ENCODE measurements at places on chromosomes 11 and 22.

GRCh38 chr11:19939415-19939929 lies 220.8 kb downstream of the DBX1 start:
- DNase-seq = no peak

DNA sequence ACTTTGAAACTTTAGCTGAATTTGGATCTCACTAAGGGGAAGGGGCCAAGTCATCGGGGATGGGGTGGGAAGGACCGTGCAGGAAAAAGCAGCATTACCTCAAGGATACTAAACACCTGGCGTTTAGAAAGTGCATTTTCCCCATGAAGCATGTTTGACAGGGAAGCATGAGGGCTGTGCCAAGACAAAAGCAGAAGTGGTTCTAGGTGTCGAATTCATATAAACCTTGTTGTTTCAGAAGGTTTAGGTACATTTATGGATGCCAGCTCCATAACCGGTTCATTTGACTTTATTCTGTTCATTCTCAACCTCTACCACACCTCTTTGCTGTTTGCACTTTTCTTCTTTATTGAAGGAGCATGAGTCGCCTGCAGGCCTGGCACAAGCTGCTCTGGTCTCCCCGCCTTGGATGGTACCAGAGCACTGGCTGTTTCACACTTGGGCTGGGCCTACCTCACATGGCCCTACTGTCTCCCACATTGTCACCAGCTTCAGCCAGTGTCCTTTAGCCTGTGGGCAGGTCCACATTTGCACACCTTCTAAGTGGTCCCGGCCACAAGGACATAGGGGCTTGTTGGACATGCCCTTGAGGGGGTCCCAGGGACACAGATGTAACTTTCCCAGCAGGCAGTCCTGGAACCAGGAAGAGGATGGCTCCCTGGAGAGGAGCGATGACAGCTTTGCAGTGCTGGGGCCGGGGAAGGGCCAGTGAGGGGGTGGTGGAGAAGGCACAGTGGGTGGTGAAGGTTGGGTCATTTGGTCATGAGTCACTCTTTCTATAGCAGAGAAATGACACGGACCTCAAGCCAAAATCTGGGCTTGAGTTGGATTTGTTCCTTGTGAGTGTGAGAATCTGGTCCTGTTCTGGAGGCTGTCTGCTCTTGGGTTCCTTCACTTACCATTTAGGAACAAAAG lies 3.2 kb upstream of the ST14 start:
- no peak for DNase-seq

DNA sequence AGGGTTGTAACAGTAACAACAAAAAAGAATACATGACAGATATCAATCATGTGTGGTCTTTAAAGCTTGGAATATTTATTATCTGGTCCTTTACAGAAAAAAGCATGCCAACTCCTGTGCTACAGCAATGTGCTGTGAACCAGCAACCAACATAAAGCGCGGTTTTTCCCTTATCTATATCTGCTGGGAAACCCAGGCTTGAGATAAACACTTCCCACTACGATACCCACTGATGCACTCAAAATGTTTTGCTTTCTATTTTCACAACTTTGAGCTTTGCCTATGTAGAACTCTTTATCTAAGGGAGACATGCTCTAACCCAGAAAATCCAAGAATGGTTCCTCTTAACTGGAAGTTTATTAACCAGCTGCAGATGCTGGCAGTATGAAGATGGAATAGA lies 19.0 kb downstream of the ZBED5 start:
- no peak for DNase-seq

DNA sequence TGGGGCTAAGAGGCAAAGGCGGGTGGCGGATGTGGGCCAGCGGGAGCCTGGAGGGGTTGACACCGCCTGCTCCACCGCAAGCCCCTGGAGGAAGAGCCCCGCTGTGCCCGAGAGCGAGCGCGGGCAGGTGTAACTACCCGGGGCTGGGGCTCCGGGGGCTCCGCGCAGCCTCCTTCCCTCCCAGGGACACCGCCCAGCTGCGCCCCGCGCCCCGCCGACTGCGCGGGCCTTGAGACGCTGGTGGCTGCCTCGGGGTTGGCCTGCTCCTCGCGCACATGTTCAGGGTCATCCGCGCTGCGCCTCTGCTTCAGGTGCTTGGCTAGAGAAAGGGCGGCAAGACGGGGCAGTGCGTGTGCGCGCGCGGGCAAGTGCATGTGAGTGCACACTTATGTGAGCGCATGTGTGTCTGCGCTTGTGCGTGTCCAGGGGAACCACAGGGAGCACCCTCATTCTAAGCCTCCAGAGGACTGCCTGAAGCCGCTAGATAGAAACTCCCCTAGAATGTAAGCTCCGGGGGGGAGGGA lies 197.5 kb upstream of the TMEM45B start:
- no peak for DNase-seq

DNA sequence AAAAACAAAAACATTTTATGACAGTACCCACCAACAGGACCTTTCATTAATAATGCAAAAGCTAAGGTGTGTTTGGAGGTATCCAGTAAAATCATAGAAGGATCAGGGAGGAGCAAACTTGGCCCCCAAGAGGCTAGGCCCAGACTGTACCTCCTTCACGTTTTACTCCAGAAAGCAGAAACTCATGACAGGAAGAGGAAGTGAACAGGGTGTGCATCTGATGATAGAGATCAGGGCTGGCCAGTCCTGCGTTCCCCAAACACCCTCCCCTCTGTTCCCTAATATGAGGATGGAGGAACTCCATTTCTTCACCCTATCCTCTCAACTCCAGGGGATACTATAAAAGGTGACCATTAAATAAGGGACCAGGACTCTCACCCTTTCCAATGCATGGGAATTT lies 10.2 kb upstream of the MS4A12 start:
- no peak for DNase-seq

DNA sequence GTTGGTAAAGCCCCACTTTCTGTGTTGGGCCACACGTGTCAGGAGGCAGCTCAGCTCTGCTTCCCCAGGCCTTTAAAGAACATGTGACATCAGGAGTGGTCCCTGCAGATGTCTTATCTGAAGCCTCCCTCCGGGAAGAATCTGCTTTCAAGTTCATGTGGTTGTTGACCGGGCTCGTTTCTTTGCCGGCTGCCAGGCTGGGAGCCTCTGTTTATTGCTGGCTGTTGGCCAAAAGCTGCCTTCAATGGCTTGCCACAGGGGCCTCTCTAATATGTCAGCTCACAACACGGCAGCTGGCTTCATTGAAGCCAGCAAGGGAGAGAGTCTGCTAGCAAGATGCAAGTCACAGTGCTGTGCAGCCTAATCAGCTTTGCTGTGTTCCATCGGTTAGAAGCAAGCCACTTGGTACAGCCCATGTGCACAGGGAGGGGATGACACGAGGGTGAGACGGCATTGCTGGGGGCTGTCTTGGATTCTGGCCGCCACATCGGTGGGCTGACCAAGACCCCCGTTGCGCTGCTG lies 14.6 kb downstream of the MRGPRF start:
- DNase-seq = no peak

DNA sequence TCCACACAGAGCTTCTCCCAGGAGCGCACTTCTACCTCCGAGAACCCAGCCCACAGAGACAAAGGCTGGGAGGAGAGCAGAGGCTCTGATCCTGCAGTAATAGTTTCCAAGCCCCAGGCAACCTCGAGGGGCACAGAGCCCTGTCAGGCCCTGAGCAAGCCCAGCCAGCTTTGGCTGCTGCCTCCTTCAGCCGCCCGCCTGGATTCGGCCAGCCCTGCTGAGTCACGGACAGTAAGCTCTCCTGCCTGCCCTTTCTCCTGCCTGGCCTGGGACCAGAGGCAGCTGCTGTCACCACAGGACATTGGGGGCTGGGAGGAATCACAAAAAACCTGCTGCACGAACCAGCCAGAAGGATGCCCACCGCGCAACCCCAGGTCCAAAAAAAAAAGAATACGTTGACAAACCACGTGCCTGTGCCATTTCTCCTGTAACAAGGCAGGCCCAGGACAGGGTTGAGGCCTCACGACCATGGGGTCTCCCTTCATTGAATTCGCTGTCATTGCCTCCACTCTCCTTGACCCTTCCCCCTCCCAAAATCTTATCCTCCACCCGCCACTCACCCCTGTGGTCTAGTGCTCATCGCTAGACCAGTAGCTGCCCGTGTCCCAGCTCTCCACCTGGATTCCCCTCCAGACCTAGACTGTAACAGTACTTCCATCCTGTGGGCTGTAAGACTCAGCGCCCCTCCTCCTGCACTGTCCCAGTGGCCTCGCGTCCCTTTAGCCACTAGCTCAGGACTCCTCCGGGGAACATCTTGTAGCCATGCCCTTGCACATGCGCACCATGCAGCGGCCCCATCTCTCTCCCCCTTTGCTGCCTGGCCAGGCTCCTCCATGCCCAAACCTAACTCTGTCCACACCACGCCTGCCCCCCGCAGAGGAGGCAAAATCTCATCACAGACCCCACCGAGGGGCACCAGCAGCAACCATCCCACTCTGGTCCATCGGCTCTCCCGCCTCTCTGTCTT lies 7.4 kb upstream of the SLC22A12 start:
- no peak for DNase-seq

- DNase-seq = no peak
These were observed 3.6 kb downstream of the CRKL start for GRCh38 chr22:20920881-20921203.

GRCh38 chr11:69630017-69630416 lies 10.9 kb upstream of the CCND1 start:
- DNase-seq = no peak

GRCh38 chr11:76604626-76605241 lies 65.8 kb downstream of the LRRC32 start:
- no peak for DNase-seq

DNA sequence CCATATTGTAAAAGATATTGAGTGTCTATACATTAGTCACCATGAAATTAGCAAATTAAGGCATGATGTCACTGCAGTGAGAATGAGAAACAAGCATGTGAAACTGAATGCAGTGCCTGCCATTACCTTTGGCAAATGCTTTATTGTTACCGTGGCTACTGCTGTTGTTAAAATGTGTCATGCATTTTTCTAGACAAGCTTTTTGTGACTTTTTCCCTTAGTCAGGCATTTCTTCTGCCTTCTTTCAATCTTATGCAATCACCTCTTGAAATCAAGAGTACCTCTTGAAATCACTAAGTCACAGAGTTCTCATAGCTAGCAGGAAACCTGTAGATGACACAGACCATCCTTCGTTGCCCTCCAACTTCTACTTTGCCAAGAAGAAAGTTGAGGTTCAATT lies 461.7 kb upstream of the TENM4 start:
- no peak for DNase-seq

DNA sequence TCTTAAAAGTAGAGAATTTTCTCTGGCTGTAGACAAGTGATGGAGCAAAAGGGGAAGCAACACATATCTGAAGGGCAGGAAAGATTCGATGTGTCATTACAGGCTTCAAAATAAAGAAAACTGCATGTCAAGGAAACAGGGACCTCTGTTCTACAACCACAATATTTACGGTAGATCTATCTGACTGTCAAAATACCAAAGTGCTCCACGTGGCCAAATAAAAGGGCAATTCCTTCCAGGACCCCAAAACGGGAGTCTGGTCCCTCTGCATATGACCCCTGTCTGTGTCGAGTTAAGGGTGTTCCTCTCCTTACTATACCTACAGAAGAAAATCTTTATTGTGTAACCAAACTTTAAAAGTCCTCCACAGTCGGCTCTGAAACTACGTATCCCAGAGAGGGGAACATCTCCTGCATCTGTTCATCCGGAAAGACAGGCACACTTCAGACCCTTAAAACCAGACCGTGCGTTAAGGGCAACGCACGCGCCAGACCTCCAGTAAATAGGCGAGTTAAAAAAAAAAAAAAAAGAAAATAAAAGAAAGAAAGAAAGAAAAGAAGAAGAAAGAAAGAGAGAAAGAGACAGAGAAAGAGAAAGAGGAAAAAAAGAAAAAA lies 756 bp downstream of the CLNS1A start:
- no peak for DNase-seq

DNA sequence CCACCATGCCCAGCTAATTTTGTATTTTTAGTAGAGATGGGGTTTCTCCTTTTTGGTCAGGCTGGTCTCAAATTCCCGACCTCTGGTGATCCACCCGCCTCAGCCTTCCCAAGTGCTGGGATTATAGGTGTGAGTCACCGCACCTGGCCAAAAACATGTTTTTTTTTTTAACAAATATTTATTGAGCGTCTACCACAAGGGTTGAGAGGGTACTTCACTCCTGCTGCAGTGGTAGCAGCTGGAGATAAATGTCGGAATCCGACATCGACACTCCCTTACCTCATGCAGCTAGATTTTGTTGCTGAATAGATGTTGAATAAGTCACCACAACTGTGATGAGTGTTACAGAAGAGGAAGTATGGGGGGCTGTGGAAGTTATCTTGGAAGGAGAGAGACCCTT lies 971 bp downstream of the DNAJB13 start:
- no peak for DNase-seq

GRCh38 chr11:17596310-17596669 lies 49.2 kb downstream of the OTOG start:
- no peak for DNase-seq

DNA sequence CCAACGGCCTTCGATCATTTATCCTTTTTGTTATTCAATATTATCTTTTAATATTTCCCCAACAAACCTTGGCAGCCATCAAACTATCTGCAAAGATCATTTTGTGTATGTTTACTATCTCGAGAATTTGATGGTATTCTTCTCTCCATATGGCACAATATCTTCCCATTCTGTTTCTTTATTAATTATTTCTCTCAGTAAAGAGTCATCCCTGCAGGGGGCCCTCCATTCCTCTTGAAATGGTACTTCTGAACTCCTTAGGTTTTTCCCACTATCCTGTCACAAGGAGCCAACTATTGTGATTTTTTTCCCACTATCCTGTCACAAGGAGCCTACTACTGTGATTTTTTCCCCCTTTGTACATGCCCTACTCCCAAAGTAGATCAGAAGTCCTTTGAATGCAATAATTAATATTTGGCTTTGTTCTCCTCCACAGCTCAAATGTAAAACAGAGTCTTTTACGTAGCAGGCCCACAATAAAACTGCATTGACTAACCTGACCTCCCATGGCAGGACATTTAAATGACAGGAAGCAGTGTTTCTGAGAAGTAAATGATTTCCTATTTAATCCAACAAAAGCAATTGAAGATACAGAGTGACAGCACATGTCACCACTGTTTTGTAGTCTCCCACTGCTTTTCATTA lies 43.3 kb downstream of the PDGFD start:
- DNase-seq = no peak

GRCh38 chr11:1060852-1061616 lies 13.6 kb upstream of the MUC2 start:
- no peak for DNase-seq

GRCh38 chr22:36768616-36769015 lies 7.3 kb downstream of the IFT27 start:
- DNase-seq = no peak

- no peak for DNase-seq
These were observed 3.4 kb upstream of the ADAMTS8 start for GRCh38 chr11:130431801-130432200.

Measured in stimulated activated naive B cell treated with anti-CD40 and anti-IgM and Interleukin-4, amounts not matched to agents 10 μg/mL and 1 μg/mL and 100 μg/mL, for 72 hours (primary cell).